Stimulated activated CD8-positive, alpha-beta memory T cell treated with anti-CD3 and anti-CD28 coated beads, Interleukin-4, amount 100 ng/mL, for 24 hours (primary cell): ENCODE measurements at places on chromosomes 6 and 20.

DNA sequence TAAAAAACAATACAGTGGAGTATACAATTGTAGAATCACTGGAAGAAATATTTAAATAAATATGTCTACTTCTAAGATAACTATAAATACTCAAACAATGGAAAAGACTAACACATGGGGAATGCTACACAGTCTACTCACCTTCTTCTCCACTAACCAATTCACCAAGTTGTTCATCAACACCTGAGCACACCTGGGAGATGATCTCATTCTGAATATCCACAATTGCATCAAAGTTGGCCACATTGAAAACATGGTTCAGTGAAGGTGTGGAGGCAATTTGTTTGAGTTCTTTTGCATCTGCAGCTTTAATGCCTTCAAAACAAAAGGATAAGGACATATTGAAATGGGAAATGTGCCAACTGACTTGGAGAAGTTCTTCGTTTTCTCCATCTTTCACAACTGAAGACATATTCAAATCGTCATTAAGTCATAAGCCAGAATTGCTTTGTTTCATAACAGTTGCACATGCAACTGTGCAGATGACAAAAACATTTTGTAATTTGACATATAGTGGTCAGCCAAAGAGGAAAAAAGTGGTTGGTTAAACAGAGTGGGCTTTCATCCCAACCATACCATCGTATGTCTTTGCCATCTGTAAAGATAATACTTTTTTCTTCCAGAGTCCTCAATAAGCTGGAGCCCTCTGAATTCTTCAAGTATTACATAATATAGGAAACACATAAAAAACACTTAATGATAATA, 17.5 kb downstream of the COL12A1 start:
- no peak for DNase-seq

DNA sequence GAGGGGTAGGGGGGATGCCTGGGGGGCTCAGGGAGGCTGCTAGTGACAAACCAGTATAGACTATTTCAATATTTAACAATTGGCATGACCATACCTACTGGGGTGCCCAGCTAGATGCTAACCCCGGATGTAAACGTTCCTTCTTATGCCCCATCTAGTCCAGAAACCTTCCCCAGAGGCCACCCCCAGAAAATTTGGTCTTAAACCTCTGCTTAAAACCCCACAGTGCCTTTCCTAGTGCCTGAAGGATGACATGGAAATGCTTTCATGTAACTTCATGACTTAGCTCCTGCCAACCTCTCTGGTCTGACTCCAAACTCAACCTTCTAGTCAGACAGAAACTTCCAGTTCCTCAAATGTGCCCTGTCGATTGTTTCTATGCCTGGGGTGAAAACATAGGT, 52.0 kb downstream of the JPH2 start:
- peak; percentile 1 for DNase-seq

DNA sequence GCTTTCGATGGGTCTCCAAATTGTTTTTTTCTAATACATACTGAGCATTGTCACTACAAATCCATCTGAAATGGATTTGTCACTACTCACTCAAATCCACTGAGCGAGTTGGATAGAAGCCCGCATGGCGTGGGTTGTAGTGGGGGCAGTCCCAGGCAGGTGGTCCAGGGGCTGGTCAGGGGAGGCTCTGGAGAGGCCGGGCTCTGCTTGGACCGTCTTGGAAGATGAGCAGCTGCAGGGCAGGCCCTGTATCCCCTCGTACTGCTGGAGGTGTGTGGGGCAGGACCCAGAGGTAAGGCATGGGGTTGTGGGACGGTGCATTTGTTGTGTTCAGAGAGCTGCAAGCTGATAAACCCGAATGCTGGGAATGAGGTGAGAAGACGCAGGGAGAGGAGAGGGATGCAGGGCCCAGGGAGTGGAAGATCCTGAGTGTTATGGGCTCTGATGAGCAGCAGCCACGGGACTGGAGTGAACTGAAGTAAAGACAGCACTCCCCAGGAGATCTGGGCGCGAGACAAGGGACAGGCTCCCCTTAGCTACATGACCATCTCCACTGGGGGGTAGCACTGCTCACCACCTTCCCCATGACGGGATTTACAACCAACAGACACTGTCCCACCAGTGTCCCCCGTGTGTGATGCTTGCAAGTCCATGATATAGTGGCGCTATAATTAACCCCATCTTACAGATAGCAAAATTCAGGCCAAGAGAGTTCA, 45.9 kb downstream of the PSMG4 start:
- no peak for DNase-seq

- DNase-seq, result no peak
These were observed 129.6 kb upstream of the NUP153 start for GRCh38 chr6:17836293-17836692.

GRCh38 chr6:169176361-169176991, 77.2 kb downstream of the THBS2 start:
- DNase-seq, result no peak

- DNase-seq, result no peak
These were observed 6.5 kb upstream of the GRIK2 start for GRCh38 chr6:101386982-101387381.

- DNase-seq, result no peak
These were observed 14.2 kb downstream of the ARID1B start for GRCh38 chr6:156791320-156791850.

DNA sequence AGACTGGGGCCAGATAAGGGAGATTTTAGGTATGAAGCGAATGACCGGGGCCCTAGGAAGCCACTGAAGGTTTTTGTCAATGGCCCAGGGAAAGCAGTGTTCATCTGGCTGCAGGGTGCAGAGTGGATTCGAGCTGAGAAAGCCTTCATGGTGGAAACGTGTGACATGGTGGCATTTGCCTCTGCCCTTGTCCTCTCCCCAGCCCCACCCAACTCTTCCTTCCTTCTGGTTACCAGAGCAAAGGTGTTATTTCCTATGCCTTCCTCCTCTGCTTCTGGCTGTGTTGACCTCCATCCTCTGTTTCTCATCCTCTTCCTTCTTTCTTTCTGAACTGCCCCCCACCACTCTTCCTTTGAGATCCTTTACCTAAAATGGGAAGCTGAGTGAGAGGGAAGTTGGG, 195.1 kb upstream of the SUPT3H start:
- no peak for DNase-seq

DNA sequence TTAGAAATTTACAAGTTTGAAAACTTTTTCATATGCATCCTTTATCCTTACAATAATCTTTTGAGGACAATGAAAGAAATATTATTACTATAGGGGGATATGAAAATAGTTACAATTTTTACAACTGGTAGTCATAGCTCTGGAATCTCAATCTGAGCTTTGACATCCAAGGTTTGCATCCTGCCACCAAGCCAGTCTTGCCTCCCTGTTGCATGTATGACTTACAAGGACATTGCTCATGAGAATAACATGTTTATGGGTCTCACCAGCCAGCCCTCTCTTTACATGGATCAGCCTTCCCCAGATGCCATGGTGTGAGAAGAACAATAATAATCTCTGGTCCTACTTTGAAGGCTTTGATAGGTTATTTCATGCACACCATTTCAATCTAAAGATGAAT, 67.5 kb downstream of the THEMIS start:
- DNase-seq, result no peak

DNA sequence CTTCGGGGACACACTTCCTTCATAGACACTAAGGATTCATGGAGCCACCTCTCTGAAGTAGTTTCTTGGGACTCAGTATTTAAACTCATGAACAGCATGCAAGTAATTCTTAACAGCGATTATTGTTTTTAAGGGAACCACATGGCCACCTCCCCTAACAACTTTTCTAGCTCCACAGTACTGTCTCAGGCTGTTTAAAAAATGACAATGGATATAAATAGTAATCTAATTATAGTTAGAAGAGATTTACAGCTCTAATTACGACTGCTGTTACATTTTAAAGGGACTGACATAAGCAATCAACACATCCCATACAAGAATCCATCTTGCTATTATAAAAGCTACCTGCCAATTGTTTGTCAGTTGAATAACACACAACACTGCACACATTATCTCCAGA, 72.1 kb upstream of the HDGFL1 start:
- DNase-seq, result no peak

- no peak for DNase-seq
These were observed 499.6 kb downstream of the RFPL4B start for GRCh38 chr6:112846681-112847080.

- no peak for DNase-seq
These were observed 178.1 kb upstream of the PRDM1 start for GRCh38 chr6:105907991-105908390.

GRCh38 chr20:48678421-48678820, 149.4 kb downstream of the PREX1 start:
- no peak for DNase-seq

DNA sequence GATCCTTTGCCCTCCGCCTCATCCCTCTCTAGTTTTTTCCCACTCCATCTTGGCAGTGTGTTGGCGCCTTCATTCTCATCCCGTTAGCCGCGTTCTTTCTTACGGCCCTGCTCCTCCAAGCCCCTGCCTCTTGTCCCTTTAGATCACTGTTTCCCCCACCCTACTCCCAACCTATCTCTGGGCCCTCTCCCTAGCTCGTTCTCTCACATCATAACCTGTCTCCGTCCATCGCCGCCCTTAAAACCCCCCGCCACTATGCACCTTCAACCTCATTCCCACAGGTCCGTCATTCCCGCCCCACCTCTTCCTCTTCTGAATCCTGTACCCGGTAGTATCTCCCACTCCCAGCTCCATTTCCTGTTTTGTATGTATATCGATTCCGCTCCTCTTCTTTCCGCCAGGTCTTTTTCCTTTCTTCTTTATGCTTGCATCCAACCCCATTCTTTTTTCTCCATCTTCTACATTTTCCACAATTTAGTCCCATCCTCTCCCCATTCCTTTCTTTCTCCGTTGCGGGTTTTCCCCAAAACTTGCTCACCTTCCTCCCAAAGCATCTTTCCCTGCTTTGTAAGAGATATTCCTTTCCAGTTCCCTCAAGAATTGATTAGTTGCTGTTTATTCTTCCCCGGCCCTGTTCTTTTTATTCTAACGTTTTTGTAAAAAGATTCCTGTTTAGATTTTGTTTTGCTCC, 671 bp downstream of the EFHC1 start:
- DNase-seq, result no peak

- DNase-seq, result no peak
These were observed 44.6 kb downstream of the CDYL start for GRCh38 chr6:4820704-4821276.

GRCh38 chr6:106372838-106373501, 12.5 kb downstream of the CRYBG1 start:
- no peak for DNase-seq

- no peak for DNase-seq
These were observed 7.1 kb upstream of the DST start for GRCh38 chr6:56649782-56650181.

- DNase-seq, result no peak
These were observed 4.9 kb downstream of the RIMS4 start for GRCh38 chr20:44805335-44805978.

- DNase-seq, result no peak
These were observed 75.9 kb upstream of the LOC128125822 start for GRCh38 chr6:63496361-63496804.

GRCh38 chr20:64091770-64092169, 7.6 kb upstream of the LKAAEAR1 start:
- DNase-seq, result no peak

DNA sequence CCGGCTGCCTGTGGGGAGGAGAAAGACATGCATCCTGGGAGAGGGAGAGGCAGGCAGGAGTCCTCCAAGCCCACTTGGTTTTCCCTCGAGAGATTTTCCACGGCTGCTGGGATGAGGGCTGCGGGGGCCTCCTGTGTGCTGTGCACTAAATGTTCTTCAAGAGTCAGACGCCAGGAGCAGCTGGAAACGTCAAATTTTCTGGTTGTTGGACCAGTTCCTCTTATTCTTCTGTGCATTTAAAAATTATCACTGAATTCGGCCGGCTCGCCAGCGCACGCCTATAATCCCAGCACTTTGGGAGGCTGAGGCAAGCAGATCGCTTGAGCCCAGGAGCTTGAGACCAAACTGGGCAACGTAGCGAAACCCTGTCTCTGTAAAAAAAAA, 32.8 kb upstream of the NTSR1 start:
- no peak for DNase-seq

- no peak for DNase-seq
These were observed 268.5 kb upstream of the FOXQ1 start for GRCh38 chr6:1043458-1043836.
